ENCODE measurements at places on chromosomes 2 and 18.

GRCh38 chr2:200603972-200604371 lies 18.2 kb downstream of the AOX1 start:
- DNase-seq: no peak

DNA sequence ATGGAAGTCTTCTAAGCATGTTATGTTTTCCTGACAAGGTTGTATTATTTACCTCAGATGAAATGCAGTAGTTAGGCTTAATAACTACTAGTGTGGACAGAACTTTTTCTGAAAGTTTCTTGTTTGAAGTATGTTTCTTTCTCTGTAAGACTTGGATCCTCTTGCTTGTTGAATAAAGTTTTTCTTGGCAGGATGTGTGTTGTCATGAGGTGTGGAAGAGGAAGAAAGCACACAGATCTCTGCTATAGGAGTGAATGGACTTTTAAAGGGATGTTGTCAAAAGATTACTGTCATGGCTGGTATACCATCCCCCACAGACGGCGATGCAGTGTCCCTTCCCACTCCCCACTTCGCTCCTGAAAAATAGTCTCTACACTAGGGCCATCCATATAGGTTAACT lies 2.6 kb downstream of the CAB39 start:
- DNase-seq: no peak

DNA sequence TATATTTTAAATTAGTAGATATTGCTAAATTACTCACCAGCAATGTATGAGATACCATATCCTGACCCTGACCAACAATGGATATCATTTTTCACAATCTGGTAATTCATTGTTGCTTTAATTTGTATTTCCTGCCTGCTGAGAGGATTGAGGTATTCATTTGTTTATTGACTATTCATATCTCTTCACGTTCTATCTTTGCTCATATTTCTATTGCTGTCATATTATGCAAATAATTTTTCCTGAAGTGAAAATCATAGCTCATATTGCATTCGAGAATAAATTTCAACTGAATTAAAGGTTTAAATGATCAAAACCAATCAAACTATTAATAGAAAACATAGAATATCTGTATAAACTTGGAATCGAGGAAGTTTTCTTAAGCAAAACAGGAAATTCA lies 31.0 kb downstream of the INO80D start:
- DNase-seq: no peak

GRCh38 chr2:110101280-110101844 lies 14.3 kb downstream of the MALL start:
- DNase-seq: no peak

DNA sequence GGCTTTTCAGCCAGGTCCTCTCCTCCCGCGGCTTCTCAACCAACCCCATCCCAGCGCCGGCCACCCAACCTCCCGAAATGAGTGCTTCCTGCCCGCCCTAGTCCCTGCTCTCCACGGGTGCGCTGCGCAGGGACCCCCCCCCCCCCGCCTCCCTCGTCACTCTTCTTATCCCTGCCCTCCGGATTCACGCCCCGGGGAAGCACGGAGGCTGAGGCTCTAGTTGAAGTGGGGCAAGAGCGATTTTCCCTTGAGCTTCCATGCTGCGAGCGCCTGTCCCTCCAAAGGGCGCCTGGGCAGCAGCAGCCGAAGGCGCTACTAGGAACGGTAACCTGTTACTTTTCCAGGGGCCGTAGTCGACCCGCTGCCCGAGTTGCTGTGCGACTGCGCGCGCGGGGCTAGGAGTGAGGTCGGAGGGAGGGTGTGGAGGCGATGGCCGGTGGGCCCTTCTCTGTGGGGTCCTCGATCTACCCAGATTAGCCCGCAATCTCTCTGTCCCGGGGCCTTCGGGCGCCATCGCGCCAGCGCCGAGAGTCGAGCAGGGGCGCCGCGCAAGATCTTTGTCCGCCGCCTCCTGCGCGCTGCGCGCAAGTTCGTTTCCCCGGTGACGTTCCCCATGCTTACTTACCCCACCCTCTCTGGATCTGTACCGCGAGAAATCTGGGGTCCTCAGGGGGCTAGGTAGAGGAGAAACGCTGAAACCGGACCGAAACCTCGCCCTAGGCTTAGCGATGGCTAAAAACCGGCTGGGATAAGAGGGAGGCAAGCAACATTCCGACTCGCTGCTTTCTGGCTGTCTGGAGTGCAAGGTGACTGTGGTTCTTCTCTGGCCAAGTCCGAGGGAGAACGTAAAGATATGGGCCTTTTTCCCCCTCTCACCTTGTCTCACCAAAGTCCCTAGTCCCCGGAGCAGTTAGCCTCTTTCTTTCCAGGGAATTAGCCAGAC lies 677 bp downstream of the GAD1 start:
- DNase-seq: no peak

GRCh38 chr2:73870084-73870483 lies 22.7 kb upstream of the ACTG2 start:
- no peak for DNase-seq

GRCh38 chr2:38178556-38179419 lies 102.8 kb upstream of the CYP1B1 start:
- DNase-seq: no peak

GRCh38 chr2:85415980-85416650 lies 2.4 kb upstream of the SH2D6 start:
- DNase-seq: no peak

GRCh38 chr2:216517447-216518225 lies 19.0 kb downstream of the RPL37A start:
- no peak for DNase-seq

- DNase-seq: no peak
These were observed 6.3 kb downstream of the IL1RL2 start for GRCh38 chr2:102193074-102193473.

- no peak for DNase-seq
These were observed 3.8 kb downstream of the PPP1CB start for GRCh38 chr2:28755421-28755820.

DNA sequence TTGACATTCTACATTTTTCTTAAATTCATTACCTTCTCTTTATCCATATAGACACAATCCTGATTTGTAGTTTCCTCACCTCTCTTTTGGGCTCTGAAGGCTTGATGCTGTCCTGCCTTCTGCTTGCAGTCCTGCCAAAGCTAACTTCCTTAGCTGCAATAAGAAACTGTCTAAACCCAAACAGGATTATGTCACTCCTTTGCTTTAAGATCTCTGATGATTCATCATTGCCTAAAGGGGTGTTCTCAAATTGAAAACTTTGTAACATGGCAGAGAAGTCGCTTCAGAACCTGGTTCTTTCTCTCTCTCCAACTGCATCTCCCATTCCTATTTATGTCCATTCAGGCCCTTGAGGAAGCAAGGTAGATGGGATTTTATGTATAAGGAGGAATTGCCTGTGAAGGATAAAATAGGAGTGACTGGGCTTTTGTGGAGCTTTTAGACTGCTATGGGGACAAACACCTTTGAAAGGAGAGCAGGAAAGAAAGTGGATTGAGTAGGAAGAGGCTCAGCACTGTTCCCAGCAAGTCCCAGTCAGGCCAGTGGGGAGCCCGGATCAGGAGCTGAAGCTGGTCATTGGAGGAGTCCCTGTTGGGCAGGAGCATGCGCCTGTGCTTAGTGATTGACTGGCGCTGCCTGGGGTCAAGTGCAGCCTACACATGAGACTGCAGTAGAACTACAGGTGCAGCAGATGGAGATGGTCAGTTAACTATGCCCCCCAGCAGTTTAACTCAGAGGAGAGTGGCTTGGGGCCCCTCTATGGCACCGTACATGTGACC lies 390.6 kb downstream of the CTNNA2 start:
- no peak for DNase-seq

DNA sequence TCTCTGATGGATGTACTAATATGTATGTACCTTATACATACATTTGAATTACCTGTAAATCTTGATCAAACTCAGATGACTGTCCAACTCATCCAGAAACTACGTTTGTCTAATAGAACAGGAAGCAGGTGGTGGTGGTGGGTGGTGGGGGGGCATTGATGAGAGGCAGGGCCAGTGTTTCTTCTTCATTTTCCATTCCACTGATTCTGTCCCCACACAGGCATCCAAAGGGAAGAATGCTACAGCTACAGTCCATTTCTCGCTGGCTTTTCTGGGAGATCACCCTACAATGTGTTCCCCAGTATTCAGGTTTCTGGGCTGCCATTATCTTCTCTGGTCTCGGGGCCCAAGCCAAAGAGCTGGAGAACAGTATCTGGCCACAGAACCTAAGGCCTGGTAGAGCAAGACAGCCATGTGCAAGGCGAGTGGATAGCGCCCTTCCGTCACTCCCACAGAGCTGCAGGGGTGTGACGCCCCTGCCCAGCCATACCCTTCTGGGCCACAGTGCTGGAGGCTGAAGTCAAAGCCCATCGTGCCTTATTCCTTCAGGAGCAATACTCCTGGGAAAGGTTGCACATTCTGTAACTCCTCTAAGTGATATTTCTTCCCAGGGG lies 54.5 kb downstream of the BCL11A start:
- DNase-seq: no peak

DNA sequence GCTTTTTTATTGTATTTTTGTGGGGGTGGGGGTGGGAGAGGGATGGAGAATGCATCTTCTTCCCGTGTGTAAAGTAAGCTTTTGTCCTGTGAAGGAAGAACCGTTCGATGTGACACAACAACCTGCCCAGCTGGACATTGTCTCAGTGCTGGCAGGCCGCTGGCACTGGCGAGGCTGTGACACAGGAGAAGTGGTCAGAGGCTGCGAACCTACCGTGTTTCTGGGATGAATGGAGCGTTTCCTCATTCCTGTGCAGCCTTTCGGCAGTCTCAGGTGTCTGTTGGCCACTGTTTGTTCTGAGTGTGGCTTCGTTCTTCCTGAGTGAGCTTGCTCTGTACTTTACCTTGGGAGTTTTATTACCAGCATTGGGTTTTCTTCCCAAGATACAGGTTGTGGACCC lies 8.0 kb downstream of the RAMP1 start:
- DNase-seq: no peak

DNA sequence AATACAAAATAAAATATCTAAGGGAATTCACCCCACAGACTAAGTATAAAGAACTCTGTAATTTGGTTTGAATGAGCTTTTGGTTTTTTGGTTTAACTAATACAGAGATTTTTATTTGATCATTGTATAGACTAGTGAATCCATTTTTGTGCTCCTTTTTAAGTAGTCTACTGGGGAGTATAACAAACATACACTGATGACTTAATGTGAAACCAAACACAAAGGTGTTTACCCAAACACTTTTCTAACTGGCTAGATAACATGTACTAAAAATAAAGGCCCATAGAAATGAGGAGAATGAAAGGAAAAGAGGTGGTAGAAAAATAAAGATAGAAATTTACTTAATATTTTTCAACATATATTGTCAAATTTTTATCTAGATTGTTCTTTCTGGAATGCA lies 146.0 kb downstream of the NRXN1 start:
- DNase-seq: no peak

GRCh38 chr2:239539083-239539775 lies 138.4 kb upstream of the HDAC4 start:
- no peak for DNase-seq

All from GM12891 (cell line).